ENCODE measurements at places on chromosomes 7 and 10.

- DNase-seq: no peak
Measured at GRCh38 chr7:90271753-90272152, 26.8 kb downstream of the CFAP69 start.

- DNase-seq: no peak
Measured at GRCh38 chr10:45204954-45205775, 110.2 kb downstream of the OR13A1 start.

GRCh38 chr7:27695096-27695495 lies 32.4 kb upstream of the HIBADH start:
- DNase-seq: no peak

- no peak for DNase-seq
Measured at GRCh38 chr7:138945154-138945553, 36.0 kb downstream of the KIAA1549 start.

GRCh38 chr7:35405461-35405860 lies 151.6 kb upstream of the TBX20 start:
- no peak for DNase-seq

- DNase-seq: peak; percentile 17
Measured at GRCh38 chr10:122468926-122469781, 7.8 kb downstream of the HTRA1 start.

- no peak for DNase-seq
Measured at GRCh38 chr7:21867816-21868575, 77.7 kb downstream of the CDCA7L start.

GRCh38 chr10:82817676-82818422 lies 942.9 kb downstream of the NRG3 start:
- DNase-seq: no peak

GRCh38 chr10:36573246-36573645 lies 552.2 kb upstream of the ANKRD30A start:
- DNase-seq: no peak

DNA sequence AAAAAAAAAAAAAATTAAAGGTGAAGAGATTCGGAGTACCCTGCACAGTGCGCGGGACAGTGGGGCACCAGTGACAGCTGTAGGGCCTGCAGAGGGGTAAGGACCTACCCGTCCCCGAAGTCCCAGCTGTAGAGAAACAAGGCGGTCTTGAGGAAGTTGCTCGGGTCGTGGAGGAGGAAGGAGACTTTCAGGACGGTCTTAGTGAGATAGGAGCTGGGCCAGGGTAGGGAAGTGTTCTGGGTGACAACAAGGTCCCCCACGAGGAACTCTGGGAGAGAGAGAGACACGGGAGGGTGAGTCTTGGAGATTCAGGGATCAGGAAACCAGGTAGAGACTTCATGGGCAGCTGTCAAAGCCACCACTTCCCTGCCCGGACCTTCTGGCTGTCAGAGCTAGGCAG lies 9.7 kb downstream of the TMEM130 start:
- DNase-seq: no peak

- peak; percentile 59 for DNase-seq
Measured at GRCh38 chr7:45579391-45579801, 5.2 kb downstream of the ADCY1 start.

DNA sequence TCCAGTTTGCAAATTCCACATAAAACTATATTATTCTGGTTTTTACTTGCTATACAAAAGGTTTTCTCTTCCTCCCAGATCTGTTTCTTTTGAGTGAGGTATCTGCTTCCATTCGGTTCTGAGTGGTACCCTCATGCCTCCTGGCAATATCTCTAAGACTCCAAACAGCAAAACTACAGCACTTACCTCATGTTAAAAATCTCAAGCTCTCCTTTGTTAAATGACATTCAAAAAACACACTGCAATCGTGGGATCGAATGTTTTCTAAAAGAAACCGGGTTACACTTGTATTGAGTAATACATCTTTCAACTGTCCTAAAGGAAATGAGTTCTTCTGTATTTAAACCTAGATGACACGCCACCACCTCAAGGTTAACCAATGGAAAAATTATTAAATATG lies 11.1 kb downstream of the YWHAG start:
- DNase-seq: no peak

DNA sequence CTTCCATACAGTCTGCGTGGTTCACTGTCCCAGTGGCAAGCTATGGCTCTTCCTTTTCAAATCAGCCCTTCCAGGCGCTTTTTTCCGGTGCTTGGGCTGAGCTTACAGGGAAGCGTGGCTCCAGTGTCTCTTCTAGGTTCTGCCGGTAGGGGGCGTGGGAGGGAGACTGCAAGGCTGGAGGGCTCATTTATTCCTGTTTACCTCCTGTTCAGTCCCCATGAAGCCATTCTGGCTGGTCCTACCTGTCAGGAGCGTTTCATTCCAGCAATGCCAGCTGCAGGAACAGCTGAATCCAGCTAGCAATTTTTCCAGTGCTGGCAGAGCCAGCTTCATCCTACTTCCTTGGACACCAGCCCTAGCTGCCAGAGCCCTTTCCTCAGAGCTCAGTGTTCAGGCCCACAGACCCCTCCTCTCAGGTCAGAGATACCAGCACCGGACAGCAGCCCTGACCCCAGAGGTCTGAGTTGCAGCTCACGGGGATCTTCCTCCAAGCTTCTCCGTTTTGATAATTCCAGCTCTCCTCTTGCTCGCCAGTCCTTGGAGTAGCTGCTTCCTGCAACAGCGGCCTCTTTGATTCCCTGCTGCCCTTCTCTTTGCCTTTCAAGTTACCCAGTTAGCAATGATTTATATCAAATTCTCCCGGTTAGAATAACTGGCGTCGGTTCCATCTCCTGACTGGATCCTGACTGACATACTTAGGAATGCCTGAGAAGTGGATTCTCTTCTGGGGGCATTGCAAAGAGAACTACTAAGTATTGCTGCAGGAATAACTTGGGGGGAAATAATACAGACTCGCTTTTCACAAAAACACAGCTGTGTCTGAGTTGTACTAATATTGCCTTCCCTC lies 129.8 kb downstream of the FRMD4A start:
- DNase-seq: no peak

DNA sequence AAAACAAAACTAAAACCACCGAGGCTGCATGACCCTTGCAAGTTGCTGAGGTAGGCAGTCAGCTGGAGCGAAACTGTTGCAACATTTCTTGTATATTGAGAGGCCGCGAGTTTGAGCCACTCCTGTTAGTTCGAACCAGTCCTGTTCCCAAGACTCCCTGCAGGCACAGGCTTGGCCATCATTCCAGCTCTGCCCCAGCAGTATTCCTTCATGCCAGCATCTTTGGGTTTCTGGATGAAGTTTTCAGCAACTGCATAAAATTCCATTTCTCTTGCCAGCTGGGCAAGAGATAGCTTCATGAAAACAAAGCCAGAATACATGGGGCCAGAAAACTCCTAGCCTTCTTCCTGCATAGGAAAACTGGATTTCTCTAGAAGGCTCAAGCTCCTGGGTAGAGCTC lies 207.6 kb downstream of the FRMD4A start:
- DNase-seq: no peak

GRCh38 chr7:97204821-97205220 lies 87.3 kb downstream of the SDHAF3 start:
- no peak for DNase-seq

GRCh38 chr10:24205821-24206220 lies 3.1 kb upstream of the KIAA1217 start:
- no peak for DNase-seq

DNA sequence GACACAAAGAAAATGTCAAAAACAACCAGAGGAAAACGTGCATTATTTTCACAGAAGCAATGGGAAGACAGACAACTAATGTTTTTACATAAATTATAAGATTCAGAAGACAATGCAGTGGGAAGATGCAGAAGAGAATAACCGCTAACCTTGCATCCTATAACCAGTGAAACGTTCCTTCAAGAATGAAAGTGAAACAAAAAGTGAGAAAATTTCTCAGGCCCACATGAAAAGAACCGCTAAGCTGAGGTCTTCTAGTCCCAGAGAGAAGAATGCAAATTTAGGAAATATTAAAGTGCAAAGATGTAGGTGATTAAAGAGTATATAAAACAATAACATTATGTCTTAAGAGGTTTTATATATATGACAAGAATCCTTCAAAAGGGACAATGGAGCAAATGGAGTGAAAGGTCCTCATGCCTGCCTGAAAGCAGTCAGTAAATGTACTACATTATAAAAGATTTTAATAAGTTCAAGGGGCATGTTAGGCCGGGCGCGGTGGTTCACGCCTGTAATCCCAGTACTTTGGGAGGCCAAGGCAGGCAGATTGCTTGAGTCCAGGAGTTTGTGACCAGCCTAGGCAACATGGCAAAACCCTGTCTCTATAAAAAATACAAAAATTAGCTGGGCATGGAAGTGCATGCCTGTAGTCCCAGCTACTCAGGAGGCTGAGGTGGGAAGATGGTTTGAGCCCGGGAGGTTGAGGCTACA lies 43.1 kb upstream of the DDC start:
- no peak for DNase-seq

DNA sequence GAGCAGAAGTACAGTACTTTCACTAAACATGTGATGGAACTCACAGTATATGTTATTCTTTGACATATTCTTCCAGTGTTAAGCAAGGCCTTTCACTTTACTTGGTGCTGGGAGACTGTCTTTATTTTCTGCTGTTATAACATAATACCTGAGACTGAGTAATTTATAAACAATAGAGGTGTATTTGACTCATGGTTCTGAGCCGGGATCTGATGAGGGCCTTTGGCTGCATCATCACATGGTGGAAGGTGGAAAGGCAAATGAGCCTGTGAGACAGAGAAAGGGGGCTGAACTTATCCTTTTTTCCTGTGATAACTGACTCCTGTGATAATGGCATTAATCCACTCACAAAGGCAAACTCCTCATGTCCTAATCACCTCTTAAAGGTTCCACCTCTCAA lies 1.4 kb downstream of the SUPV3L1 start:
- no peak for DNase-seq

- no peak for DNase-seq
Measured at GRCh38 chr7:88347517-88347916, 40.8 kb upstream of the STEAP4 start.

GRCh38 chr10:75451831-75452230 lies 20.4 kb downstream of the LRMDA start:
- DNase-seq: no peak

- no peak for DNase-seq
Measured at GRCh38 chr7:47100817-47101435, 481.0 kb downstream of the TNS3 start.

DNA sequence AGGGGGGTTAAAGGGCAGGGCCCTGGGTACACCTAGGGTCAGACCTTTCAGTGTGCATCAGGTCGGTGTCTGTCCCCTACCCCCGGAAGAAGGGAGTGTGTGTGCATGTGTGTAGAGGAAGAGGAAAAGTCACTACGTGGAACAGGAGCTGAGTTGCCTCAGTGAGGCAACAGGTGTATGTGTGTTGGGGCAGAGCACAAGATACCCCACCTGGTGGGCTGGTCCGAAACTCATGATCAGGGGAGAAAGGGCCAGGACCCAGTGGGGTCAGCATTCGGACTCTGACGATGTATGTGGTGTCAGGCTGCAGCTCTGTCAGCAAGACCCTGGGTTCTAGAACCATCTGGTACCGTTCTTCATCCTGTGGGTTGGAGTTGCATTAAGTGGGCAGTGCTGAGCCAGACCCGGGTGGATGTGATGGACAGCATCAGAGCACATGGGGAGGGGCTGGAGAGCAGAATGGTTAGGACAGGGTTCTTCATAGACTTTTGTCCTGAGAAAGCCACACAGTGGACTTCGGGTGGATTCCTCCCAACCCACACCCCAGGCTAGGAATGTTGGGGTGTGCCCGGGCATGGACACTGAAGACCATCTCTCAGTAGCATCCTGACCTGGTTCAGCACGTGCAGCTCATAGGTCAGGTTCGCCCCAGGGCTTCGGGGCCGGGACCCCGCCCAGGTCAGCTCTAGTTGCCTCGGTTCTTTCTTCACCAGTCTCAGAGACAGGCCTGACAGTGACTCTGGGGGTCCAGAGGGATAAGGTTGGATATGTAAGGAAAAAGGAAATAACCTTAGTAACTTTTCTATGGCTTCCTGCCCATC lies 10.7 kb downstream of the EPHA1 start:
- DNase-seq: no peak

Data from left forelimb (tissue), 1 donor.